ENCODE measurements at places on chromosomes 1 and 21.
A peak's percentile ranks its signal among the peaks of the same experiment; 100 is the strongest.

- DNase-seq: no peak
Observed at GRCh38 chr1:207787776-207788175, 35.9 kb downstream of the CD46 start.

DNA sequence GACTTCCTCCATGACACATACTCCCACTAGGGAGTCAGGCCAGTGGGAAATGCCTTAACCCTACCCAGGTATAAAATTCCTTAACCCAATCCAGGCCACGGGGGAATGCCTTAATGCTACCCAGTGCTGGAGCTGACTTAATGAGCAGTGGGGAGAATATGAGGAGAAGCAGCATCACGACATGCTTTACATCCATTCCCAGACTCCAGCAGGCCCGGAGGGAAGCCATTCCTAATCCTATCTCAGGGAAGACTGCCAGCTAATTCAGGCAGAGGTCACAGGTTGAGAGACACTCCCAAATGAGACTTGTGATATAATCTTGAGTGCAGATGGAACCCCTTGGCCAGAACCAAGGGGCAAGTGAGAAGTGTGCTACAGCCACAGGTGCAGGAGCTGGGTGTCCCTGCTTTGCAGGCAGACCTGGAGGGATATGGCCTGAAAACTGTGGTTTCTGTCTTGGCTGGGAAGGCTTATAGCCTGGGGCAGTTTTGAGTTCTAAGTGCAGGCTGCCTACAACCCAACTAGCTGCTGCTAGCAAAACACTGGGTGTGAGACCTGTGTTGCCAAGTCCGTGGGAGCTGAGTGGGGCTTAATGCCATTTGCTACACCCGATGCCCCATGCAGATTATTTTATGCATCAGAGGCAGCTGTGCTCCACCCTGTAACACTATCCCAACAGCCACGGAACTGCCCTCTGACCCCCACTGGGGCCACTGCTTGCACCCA, 45.1 kb upstream of the GUCA2A start:
- DNase-seq: no peak

- no peak for DNase-seq
Observed at GRCh38 chr1:33608825-33609400, 136.5 kb downstream of the ZSCAN20 start.

GRCh38 chr1:35475356-35475755, 81.8 kb downstream of the KIAA0319L start:
- DNase-seq: no peak

- no peak for DNase-seq
Observed at GRCh38 chr1:77465139-77465538, 183.3 kb downstream of the AK5 start.

- peak; percentile 42 for DNase-seq
Observed at GRCh38 chr1:221886743-221887414, 145.0 kb upstream of the DUSP10 start.

DNA sequence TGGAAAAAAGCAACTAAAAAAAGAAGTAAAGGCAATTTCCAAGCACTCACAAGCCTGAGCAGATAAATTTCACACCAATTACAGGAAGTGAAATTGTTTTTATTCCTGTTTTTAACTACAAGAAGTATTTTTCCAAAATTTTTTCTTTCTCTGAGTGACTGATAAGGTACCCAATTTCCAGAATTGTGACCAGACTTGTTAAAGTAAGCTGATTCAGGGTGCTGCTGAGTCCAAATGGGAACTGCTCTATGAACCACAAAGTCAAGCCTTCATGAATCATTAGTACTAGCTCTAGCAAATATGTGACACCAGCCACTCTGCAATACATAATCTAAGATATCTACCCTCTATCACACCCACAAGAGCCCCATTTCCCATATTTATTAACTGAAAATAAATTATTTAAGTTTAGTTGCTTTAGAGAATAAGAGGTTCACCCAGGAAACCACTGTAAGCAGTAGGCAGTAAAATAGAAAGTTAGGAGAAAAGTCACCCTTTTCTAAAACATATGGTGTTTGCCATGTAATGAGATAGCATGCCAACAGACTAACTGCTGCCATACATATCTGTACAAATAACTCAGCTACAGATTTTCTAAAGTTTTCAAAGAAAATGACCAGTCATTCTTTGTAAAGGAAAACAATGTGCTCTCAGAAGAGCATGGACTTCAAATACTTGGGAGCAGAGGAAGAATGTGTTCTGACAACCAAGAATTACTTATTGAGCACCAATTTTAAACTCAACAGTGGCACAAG, 43.1 kb upstream of the TNFSF18 start:
- no peak for DNase-seq

DNA sequence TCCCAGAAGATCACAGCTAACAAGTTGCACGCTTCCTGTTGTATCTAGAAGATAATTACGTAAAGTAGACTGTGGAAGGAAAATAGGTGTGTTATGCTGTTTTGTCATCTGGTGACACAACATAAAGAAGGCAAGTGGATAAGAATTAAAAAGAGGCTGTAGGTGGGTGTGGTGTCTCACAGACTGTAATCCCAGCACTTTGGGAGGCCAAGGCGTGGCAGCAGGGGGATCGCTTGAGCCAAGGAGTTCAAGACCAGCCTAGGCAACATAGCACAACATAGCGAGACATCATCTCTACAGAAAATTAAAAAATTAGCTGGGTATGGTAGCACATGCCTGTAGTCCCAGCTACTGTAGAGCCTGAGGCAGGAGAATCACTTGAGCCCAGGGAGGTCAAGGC, 17.9 kb upstream of the ZNF281 start:
- DNase-seq: no peak

DNA sequence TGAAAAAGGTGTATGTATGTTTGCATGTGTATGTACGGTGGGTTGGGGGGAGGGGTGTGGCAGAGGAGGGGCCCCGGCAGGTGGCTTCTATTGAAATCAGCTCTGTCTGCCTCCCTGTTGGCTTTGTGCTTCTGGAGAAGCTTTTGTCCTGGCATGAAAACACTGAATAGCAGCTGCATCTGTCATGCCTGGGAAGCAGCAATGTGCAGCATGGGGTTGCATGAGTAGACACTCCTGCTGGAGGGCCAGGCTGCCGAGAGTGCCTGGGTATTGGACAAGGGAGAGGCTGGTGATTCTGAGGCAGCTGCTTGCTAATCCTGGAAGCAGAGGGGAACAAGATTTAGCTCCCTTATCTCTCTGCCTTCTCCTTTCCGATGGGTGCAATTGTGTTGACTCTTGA, 20.5 kb downstream of the MAPKAPK2 start:
- DNase-seq: no peak

GRCh38 chr1:116988248-116988647, 13.3 kb upstream of the CD101 start:
- DNase-seq: no peak

DNA sequence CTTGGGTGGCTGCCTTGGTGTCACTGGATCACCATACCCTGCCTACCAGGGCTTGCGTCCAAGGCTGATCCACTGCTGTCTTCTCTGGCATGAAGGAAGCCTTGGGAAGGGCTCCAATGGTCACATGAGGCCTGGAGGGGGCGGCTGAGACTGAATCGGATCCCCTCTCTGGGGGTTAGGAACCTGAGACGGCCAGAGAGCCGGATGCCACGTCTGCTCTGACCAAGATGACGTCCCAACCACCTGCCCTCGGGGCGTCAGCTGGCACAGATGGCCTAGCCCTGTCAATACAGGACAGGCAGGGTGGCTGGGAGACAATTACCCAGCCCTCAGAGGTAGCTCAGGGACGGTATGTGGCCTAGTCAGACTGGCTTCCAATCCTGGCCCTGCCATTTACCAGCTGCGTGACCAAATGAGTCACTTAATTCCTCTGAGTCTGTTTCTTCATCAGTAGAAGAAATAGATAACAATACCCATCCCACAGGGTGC, 5.4 kb downstream of the TRIM62 start:
- DNase-seq: no peak

GRCh38 chr1:22530715-22531114, 32.6 kb upstream of the EPHA8 start:
- DNase-seq: no peak

- DNase-seq: no peak
Observed at GRCh38 chr1:76176000-76176399, 101.5 kb downstream of the ST6GALNAC3 start.

DNA sequence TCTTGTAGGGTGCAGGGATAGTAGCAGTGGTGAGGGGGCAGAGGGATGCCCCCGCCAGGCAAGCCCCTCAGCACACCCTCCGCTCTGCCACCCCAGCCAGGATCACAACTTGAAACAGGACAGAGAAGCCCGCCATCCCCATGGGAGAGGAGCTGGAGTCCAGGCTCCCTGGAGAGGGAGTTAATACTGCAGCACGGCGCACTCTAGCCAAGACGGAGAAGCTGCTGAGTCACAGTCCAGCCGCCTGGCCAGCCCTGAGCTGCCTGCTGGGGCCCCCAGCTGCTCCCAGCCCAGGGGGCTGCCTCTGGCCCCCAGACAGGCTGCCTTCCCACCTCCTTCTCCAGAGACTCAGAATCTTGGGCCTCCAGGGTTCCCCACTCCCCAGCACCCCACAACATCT, 87.2 kb downstream of the SYT2 start:
- DNase-seq: no peak

DNA sequence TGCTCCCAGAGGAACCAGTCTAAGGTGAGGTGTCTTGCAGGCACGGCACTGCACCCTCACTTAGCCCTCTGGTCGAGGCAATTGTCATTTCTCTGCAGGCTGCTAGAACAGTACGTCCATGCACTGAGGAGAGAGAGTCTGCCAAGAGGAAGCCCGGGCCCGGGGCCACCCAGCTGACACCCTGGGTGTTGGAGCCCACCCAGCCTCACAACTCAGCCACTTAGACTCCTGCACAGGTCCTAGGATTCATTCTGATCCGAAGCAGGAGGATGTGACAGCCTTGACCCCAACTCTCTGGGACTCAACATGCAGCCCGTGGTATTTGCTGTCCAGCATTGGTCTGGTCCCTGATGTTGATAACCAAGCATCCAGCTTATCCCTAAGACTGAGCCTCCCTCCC, 111.9 kb downstream of the ADSS2 start:
- DNase-seq: no peak

DNA sequence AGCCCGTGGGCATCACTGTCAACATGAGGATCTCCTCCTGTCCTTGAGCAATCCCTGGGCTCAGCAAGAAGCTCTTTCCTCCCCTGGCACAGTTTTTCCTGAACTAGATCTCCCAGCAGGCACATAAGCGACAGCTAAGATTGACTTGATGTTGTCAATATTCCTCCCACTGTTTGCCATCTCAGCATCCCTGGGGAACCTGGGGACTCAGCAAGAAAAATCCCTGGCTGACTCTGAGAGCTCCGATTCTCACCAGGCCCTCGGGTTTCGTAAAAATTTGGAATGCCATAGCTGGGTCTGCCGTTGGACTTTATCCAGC, 687.2 kb downstream of the MATN1 start:
- DNase-seq: no peak

DNA sequence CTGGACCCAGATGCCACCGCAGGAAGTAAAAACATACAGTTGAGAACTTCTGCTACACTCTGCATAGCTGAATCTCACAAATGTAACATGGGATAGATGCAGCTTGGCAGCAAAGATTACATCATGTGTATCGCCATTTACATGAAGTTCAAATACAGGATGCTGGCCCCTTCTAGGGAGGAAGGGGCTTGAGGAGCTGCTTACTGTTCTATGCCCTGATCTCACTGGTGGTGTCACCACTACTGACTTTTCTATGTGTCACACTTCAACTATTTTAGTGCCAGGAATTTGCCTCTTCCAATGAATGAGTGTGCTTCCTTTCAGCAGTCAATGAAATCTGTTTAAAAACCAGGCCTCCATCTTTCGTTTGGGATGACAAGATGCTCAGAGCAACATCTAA, 31.1 kb downstream of the MRAP start:
- no peak for DNase-seq

DNA sequence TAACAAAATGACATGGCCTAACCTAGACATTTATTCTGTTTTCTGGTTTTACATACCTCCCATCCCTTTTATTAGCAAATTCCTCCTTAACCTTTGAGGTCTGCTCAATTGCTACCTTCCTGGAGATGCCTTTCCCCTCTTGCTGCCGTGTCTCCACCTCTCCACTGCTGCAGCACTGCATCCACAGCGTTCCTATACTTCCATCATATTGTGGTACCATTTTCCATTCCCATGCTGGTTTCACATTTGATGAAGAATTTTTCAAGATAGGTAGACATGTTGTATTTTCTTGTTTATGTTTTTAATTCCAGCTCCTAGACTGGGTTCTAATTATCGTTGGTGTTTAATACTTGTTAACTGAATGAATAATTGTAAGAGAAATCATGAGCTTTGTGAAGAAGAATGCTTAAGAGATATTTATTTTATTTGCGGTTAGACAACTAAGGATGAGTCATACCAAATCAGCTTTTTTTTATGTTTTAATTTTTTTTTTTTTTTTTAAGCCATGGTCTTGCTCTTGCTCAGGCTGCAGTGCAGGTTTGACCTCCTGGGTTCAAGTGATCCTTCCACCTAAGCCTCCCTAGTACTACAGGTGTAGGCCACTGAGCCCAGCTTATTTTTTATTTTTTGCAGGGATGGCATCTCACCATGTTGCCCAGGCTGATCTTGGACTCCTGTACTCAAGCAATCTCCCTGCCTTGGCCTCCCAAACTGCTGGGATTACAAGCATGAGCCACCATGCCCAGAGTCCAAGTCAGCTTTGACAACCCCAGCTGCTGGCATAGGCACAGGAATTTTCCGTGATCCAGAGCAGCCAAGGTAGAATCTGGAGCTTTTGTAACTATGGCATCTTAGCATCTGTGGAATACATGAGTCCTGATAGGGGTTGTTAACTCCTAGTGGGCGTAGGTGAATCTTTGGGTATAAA, 44.0 kb downstream of the ATP6V1G3 start:
- no peak for DNase-seq

DNA sequence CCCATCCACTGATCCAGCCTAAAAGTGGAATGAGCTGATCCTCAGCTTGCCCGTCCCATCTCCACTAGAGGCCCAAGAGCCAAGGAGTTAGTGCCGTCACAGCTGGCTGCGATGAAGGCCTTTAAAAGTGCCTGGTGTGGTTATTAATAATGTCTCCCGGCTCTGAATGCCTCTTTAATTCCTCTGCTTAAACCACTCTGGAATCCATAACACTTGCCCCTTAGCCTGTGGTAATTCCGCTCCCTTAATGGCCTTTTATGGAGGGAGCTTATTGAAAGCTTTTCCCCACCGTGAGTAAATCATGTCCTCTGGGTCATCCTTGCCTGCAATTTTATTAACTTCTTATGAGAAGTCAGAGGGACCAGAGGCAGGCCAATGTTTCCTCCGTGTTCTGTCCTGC, 55.4 kb downstream of the UBIAD1 start:
- no peak for DNase-seq

DNA sequence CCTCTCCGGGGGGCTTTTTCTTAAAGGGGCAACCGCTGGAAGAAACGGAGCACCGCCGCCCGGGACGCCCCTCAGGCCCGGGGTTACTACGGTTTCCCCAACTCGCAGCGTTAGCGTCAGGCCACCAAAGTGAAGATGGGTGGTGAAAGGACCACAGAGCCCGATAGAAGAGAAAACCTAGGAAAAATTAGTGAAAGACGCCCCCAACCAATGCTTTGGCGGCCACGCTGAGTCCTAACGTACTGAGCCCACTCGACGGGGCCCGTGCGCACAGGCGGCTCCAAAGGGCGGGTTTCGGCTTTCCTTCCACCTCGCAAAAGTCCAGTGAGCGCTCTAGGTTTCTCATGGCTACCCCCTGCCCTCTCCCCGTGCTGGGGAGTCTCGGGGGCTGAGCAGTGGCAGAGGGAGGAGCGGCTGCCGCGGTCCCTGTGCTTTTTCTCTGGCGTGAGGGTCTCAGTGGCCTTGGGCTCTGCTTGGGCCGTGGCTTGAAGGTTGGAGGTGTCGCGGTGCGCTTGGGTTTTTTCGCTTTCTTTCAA, 12.2 kb upstream of the SPEN start:
- DNase-seq: peak; percentile 64

Data from left colon (tissue), 2 donors.